ENCODE measurements at places on chromosomes 11 and 22. TPM values are rescaled to one million over a fixed set of nuclear protein-coding genes. Genes with fewer than 3 reads are reported as not detected.

Gene CCDC116
- 0.10 TPM for total RNA-seq

Gene THAP7
- total RNA-seq: 41.8 TPM

DNA sequence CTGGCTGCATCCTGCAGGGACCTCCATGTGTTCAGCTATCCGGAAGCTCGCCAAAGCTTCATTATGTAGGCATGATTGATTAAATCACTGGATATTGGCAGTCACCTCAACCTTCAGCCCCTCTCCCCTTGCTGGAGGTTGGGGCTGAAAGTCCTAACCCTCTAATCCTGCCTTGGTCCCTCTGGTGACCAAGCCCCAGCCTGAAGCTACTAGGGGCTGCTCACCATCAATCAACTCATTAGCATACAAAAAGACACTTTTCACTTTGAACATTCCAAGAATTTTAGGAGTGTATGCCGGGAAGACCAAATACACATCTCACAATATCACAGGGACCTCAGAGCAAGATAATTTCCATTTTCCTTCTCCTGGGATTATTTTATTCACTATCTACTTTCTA, 38.8 kb upstream of the TPBGL start:
- DNase-seq: no peak

- no peak for DNase-seq
Measured at GRCh38 chr11:92297567-92298553, 73.2 kb downstream of the FAT3 start.

Gene ANKK1
- total RNA-seq: not detected
